Head of caudate nucleus (tissue), 42 donors: ENCODE measurements at places on chromosomes 12 and 14.

- DNase-seq, result no peak
Observed at GRCh38 chr14:56630707-56631106, 51.1 kb downstream of the TMEM260 start.

DNA sequence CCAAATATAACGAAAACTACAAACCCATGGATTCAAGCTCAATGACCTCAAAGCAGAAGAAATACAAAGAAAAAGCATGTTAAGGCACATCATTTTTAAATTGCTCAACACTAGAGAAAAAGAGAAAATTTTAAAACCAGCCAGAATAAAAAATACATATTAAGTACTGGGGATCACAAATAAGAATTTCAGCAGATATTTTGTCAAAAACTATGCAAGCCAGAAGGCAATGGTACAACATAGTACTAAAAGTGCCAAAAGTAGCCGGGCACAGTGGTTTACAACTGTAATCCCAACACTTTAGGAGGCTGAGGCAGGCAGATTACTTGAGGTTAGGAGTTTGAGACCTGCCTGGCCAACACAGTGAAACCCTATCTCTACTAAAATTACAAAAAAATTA is 10.2 kb downstream of the SGPP1 start:
- DNase-seq, result no peak

DNA sequence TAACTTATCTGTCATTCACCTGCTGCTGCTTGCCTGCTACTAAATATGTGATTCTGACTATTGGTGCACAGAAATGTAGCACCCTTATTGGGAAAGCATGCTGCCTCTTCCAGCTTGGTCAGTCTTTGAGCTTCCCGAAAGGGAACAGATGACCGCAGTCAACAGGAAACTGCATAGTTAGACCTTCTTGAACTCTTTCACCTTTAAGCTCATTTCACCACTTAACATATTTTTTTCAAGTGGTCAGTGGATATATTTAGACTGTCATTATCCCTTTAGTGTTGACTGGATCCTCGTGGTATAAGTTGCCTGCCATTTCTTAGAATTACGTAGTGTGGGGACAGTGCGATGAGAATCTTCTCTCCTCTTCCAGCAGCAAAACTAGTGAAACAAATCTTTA is 224.9 kb downstream of the FBXL14 start:
- DNase-seq, result no peak

DNA sequence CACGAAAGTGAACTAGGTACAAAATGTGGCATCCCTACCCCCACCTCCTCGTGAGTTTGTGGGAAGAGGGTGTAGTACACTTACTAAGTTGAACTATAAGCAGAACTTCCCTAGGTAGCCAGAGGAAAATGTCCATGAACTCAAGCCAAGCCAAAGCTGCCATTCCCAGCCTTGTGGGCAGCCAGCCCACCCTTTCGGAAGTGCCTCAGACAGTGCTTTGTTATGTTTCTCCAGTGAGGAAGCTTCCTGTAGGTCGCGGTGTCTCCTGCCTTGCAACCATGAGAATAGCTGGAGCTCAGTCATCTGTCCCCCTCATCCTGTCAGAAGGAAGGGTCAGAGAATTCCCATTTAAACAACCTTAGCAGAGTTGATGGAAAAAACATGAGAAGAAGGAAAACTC is 266.9 kb downstream of the DUSP6 start:
- DNase-seq, result no peak

- DNase-seq, result no peak
Observed at GRCh38 chr12:111099186-111099585, 178.8 kb upstream of the MYL2 start.

- DNase-seq, result no peak
Observed at GRCh38 chr14:53757732-53758131, 198.9 kb downstream of the BMP4 start.

DNA sequence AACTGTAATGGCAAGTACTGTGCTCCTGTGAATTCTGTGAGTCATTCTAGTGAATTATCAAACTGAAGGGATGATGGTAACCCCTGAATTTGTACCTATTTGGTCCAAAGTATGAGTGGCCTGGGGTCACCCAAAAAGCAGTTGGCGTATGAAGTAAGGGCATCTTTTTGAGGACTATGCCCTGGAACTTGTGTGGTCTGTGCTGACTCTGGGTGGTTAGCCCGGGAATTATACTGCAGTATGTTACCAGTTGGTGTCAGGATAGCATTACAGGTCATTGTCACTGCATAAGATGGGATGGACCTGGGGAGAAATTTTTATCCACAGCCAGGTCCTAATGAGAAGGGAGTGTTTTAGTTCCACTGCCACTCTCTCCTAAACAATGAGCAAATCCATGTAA is 174.7 kb downstream of the SSPN start:
- DNase-seq, result no peak
